Stimulated activated CD4-positive, alpha-beta T cell treated with anti-CD3 and anti-CD28 coated beads, Interleukin-12 subunit alpha, Interleukin-12 subunit beta, amount 100 ng/mL, for 24 hours (primary cell): ENCODE measurements at places on chromosomes 2 and 18.

DNA sequence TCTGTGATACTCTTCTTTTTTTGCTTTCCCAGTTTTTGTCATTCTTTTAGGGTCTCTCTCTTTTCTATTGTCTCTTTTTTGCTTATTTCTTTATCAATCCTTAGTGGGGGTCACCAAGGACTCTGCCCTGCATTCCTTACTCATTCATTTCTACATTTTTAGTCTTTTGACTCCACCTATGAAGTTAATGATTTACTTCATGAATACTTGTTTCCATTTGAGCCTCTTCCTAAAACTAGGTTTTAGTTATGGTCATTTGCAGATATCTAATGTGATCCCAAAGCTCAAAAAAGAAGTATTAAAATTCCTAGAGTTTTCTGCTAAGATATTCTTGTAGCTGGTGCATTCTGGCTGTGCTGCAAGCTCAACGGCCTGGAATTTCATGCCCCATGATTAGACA is 149.3 kb upstream of the AQP4 start:
- DNase-seq = no peak

GRCh38 chr2:5967506-5967905 is 275.3 kb downstream of the SOX11 start:
- no peak for DNase-seq

DNA sequence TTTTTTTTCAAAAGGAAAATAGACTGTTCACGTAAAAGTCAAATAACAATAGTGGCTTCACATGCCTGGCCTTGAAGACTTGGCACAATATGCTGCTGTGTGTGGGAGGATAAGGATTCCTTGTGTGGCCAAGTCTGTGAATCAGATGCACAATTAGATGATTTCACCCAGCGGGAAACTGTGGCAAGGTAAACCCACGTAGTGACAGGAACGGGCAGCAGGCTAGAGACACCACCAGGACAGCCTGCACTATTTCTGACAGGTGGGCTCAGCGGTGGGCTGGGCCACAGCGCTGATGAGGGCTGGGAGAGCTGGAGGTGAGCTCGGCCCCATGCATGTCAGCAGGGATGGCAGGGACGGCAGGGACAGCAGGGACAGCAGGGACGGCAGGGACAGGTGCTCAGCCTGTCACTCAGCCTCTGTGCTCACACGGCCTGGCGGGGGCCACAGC is 21.6 kb downstream of the SNORC start:
- DNase-seq = no peak

DNA sequence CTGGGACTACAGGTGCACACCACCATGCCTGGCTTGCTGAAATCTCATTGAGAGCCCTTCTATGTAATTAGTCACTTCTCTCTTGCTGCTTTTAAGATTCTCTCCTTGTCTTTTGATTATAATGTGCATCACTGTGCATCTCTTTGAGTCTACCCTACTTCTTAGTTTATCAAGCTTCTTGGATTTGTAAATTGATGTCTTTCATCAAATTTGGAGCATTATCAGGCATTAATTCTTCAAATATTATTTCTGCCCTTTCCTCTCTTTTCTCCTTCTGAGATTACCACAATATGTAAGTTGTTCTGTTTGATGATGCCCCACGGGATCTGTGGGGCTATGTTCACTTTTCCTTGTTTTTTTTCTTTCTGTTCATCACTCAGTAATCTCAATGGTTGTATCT is 9.0 kb upstream of the MARCO start:
- DNase-seq = no peak

- DNase-seq = no peak
These were observed 91.7 kb downstream of the AGPS start for GRCh38 chr2:177484180-177484795.

- no peak for DNase-seq
These were observed 50.0 kb upstream of the ITGA4 start for GRCh38 chr2:181407171-181407570.

- no peak for DNase-seq
These were observed 46.3 kb downstream of the TMEM247 start for GRCh38 chr2:46525522-46526155.

- no peak for DNase-seq
These were observed 1107.2 kb downstream of the DPP10 start for GRCh38 chr2:115549611-115550130.

GRCh38 chr2:88765154-88765888 is 73.8 kb downstream of the RPIA start:
- peak; percentile 26 for DNase-seq

- DNase-seq = no peak
These were observed 110.7 kb downstream of the C1D start for GRCh38 chr2:67952066-67952465.

DNA sequence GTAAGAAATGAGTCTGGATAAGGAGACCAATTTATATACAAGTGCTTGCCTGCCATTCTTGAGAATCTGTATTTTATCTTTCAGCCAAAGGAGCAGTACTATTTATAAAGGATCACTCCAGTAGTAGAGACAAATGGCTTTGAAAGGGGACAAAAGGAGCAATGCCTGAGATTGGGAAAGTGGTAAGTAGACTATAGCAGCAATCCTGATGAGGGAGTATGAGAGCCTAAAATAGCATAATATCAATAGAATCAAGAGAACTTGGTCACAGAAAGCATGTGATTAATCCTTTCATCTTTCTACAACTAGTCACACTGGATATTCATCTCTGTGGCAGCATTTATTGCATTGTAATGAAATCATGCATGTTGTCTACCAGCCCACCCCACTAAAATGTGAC is 20.2 kb downstream of the NRXN1 start:
- no peak for DNase-seq

- DNase-seq = no peak
These were observed 438.9 kb downstream of the SATB2 start for GRCh38 chr2:199018826-199019225.
